ENCODE measurements at places on chromosomes 1 and 21. TPM values are rescaled to one million over a fixed set of nuclear protein-coding genes. Genes with fewer than 3 reads are reported as not detected.

Gene OR2L5
- not detected for total RNA-seq

GRCh38 chr21:44601596-44602462, 1.4 kb downstream of the KRTAP10-7 start:
- DNase-seq, result no peak

- no peak for DNase-seq
Measured at GRCh38 chr21:36663033-36663855, 35.7 kb upstream of the SIM2 start.

Gene NR0B2
- total RNA-seq, result not detected

Gene CLIC6
- total RNA-seq, result 24.1 TPM

DNA sequence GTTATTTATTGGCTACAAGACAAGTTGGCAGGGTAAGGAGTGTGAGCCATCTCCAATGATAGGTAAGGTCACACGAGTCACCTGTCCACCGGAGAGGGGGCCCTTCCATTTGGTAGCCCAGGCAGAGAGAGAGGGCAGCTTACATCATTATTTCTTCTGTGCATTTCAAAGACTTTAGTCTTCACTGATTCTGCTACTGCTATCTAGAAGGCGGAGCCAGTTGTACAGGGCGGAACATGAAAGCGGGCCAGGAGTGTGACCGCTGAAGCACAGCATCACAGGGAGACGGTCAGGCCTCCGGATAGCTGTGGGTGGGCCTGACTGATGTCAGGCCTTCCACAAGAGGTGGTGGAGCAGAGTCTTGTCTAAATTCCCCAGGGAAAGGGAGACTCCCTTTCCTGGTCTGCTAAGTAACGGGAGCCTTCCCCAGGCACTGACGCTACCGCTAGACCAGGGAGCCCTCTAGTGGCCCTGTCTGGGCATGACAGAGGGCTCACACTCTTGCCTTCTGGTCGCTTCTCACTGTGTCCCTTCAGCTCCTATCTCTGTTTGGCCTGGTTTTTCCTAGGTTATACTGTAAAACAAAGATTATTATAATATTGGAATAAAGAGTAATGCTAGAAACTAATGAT, 36.7 kb downstream of the ZNF695 start:
- no peak for DNase-seq

DNA sequence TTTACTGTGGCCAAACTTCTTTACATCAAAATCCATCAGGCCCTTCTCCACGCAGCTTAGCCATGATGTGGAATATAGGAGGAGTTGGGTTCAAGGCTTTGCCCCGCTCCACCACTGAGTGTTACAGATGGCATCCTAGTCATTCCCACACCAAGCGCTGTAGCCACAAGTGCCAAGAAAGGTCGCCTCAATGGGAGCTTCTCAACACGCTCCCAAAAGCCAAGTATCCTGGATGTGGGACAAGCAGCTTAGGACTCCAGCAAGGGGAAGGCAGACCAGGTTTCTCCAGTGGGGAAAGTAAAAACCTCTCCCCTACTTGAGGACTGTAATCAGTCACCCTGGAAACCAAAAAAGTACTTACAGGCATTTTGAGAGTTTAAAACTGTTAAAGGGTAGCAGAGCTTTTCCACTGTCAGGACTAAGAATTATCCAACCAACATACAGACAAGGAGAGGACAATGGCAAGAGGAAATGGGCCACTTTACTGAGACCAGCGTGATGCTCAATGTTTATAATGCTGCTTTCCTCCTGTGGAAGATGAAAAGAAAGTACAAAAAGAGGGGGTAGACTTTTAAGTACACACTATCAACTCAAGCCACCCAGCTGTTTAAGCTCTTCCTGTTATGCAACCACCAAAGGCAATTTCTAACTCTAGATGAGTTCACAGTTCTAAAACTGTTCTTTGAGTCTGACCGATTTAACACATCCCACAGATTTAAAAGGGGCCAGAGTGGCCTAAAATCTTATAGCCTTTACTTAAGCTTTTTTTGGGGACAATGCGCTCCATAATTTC, 120.7 kb upstream of the KRTAP19-8 start:
- no peak for DNase-seq

DNA sequence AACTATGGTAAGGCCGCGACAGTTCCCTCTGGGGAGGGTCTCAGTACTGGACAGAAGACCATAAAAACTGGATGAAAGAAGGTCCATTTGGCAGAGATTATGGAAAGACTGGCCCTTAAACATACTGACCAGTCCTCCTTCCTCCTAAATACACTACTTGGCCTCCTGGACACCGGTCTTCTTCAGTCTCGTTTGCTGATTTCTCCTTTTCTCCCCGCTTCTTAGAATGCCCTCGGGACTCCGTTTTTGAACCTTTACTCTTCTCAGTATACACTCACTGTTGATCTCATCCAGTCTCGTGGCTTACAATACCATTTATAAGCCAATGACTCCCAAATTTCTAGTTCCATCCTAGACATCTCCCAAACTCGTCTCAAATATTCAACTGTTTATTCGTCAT, 694 bp upstream of the MRPL9 start:
- DNase-seq, result no peak

- no peak for DNase-seq
Measured at GRCh38 chr1:9905010-9905409, 5.1 kb downstream of the CTNNBIP1 start.

Gene UBAP2L
- 195 TPM for total RNA-seq

GRCh38 chr1:230735447-230735846, 11.7 kb upstream of the CAPN9 start:
- DNase-seq, result no peak

GRCh38 chr21:32132881-32133280, 146.0 kb downstream of the MIS18A start:
- DNase-seq, result no peak

Gene E2F2
- total RNA-seq, result 0.52 TPM

DNA sequence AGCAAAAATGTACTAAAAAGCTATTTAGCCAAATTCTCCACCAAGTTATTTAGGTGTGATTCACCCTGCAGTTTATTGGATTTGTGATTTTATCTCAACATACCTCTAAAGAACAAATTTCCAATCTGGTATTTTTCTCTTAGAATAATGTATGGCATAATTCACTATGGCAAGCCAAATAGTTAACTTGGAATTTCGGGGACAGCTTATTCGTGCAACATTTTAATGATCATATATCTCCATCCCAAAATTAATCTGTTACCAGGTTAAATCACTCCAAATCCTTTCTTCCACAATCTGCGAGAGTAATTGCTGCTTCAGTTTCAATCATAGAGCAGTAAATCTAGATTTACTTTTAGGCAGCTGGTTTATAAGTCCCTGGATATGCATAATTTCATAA, 53.4 kb downstream of the ERICH3 start:
- DNase-seq, result no peak

Gene MAGOH
- 36.0 TPM for total RNA-seq
